GM23248 (cell line): ENCODE measurements at places on chromosomes 7 and 10. TPM values are rescaled to one million over a fixed set of nuclear protein-coding genes. Genes with fewer than 3 reads are reported as not detected.

The AKR1C8 gene
- not detected in 2 replicates for total RNA-seq

The CLEC2L gene
- not detected in 2 replicates for total RNA-seq

The ZNF786 gene
- total RNA-seq = 3.5 and 5.3 TPM in 2 replicates

The MYH16 gene
- total RNA-seq = not detected in 2 replicates

The ZNF3 gene
- 13.8 and 24.9 TPM in 2 replicates for total RNA-seq

The DLX6 gene
- total RNA-seq = not detected in 2 replicates

The LLCFC1 gene
- total RNA-seq = not detected in 2 replicates

The CCDC172 gene
- not detected in 2 replicates for total RNA-seq

The PLAC9 gene
- total RNA-seq = 8.8 and 19.6 TPM in 2 replicates

The GRM3 gene
- not detected in 2 replicates for total RNA-seq

The NPY4R gene
- not detected in 2 replicates for total RNA-seq

The PHKG1 gene
- 0.32 and 1.3 TPM in 2 replicates for total RNA-seq

The RSPH10B gene
- not detected in 2 replicates for total RNA-seq

The OR2A5 gene
- total RNA-seq = not detected in 2 replicates

The TMEM130 gene
- not detected in 2 replicates for total RNA-seq

The HECTD2 gene
- 14.8 and 19.6 TPM in 2 replicates for total RNA-seq

The CSGALNACT2 gene
- 11.5 and 17.4 TPM in 2 replicates for total RNA-seq

The NPC1L1 gene
- not detected in 2 replicates for total RNA-seq

The MICALL2 gene
- 10.6 and 12.2 TPM in 2 replicates for total RNA-seq
